DMS79 treated with DMSO at 0.1 percent for 48 hours (cell line): ENCODE measurements at places on chromosomes 16 and 17.

GRCh38 chr16:78763821-78764440 is 664.5 kb downstream of the WWOX start:
- no peak for DNase-seq

DNA sequence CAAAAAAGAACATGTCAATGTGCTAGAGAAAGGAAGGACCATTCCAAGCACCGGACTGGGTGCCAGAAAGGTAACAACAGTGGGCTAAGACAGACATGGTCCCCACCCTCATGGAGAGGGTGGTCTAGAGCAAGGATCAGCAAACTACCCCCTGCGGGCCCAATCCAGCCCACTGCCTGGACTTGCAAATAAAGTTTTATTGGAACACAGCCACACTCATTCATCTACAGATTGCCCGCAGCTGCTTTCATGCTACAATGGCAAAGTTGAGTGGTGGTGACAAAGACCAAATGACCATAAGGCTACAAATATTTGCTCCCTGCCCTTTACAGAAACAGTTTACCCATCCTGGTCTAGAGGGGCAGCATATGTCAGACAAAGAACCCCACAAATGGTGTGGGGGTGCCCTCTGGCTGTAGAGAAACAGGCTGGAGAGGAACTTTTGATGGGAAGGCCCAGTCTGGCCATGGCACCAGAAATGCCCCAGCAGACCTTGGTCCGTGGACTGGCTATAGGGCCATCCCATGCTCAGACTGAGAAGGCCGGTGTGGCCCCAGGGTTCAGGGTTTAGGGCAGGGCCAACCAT is 15.2 kb downstream of the CDH5 start:
- no peak for DNase-seq

DNA sequence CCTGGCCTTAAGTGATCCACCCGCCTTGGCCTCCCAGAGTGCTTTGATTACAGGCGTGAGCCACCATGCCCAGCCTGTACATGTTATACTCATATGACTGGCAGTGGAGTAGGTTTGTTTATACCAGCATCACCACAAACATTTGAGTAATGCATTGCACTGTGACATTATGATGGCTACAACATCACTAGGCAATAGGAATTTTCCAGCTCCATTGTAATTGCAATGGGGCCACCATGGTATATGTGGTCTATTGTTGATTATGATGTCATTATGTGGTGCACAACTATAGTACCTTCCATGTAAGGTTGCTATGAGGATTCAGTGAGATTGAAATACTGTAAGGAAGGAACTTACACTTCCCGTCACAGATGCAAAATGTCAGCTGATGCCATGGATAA is 168.9 kb downstream of the COPRS start:
- no peak for DNase-seq

DNA sequence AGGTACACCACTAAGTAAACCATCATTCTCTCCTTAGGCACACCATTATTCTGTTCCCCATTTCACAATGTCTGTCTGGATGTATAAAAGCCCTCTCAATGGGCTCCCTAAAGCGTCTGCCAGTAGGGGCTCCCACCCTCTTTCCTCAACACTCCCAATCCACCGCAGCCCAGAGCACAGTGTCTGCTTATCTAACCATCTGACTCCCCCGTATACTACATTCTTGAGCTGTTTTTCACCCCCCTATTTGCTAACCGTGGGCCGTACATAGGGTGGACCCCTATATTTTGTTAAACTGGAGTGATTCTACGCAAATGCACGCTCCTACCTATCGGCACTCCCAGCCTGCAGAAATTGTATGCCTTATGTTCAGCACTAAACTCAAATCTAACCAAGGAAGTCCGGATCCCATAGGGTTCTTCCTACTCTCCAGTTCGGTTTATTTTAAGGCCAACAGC is 685 bp upstream of the PSMD3 start:
- peak; percentile 74 for DNase-seq

GRCh38 chr17:69466905-69467667 is 52.6 kb downstream of the MAP2K6 start:
- DNase-seq = no peak

DNA sequence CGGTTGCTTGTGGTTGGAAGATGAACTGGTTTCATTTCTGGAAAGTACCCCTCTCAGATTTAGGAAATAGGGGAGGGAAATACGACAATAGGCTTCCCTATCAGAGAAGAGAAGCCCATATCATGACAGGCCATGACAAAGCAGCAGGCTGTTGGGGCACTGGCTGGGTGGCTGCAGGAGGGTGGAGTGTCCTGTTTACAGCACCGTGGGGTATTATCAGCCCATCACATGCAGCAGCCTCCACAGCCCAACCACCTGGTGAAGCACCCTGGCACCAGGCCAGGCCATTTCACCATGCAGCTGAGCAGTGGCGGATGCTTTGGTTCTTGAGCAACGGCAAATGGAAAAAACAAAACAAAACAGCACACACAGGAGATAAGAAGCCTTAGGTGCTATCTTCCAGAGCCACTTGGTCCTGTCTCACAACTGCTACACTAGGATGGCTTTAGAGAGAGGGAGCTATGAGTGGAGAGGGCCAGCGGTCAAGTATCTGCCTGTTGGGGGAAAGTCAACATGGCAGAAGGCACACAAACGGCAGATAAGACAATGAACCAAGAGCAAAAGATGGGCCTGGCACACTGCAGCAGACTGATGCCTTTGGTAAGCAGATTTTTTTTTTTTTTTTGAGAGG is 24.2 kb downstream of the FAM117A start:
- DNase-seq = peak; percentile 84

- peak; percentile 47 for DNase-seq
Observed at GRCh38 chr17:20092973-20093626, 83.9 kb downstream of the SPECC1 start.

- DNase-seq = no peak
Observed at GRCh38 chr17:78852709-78853121, 12.1 kb upstream of the USP36 start.

- DNase-seq = no peak
Observed at GRCh38 chr16:80260906-80261311, 279.9 kb upstream of the DYNLRB2 start.

DNA sequence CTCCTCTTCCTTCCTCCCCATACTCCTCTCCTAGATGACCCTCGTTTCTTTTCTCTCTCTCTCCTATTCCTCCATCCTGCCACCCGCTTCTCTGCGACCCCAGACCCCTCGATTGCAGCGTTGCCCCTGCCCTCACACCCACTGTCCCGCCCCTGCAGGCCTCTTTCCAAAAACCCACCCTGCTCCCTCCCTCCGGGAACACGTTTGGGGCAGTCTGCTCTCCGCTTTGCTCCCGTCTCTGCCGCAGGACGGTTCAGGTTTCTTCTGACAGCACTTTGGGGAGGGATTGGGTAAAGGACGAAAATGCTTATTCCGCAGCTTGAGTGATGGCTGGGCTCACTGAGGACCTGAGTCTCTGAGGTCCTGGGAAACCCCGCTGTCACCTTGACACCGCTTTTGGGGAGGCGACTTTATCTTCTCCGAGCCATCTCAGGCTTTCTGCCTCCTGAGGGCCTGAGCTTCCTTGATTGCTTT is 690 bp downstream of the NDE1 start:
- no peak for DNase-seq
